ENCODE measurements at places on chromosomes 3 and 15.

DNA sequence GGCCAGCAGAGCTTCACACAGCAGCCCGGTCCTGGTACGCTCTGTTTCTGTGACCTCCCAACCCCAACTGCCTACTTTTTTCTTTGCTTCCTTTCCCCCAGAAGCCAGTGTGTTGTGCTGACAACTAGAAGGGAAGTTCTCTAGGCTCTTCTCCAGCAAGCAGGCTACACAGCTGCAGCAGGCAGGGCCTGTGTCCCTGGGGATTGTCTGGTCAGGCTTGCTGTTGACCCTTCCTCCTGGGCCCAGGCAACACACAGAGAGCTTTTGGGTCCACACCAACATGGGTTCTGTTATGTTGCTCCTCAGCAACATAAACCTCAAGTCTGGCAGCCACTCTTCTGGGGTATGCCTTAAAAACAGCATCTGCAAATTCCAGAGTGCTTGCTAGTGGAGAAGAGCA, 36.2 kb upstream of the TSPAN3 start:
- DNase-seq = peak; percentile 91

- no peak for DNase-seq
Measured at GRCh38 chr3:148106062-148106461, 591.6 kb upstream of the AGTR1 start.

DNA sequence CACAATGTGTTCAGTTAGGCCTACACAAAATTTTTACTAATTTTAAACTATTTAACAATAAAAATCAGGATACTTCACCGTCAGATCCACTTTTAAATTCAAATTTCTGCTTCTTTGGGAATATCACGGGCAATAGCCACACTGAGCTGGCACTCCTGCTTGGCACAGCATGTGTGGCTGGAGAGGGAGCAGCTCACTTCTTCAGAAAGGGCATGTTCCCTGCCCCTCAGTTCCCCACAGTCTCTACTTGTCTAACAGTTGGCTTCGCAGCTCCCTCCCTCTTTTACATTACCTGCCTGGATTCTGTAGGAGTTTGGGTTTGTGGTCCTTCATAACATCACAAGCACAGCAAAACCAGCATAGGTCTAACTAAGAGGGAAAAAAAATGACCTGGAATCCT, 76.0 kb upstream of the TRIM42 start:
- no peak for DNase-seq

GRCh38 chr3:11213810-11214450, 58.3 kb upstream of the ATG7 start:
- no peak for DNase-seq

- no peak for DNase-seq
Measured at GRCh38 chr15:68678746-68679145, 100.0 kb downstream of the CORO2B start.

DNA sequence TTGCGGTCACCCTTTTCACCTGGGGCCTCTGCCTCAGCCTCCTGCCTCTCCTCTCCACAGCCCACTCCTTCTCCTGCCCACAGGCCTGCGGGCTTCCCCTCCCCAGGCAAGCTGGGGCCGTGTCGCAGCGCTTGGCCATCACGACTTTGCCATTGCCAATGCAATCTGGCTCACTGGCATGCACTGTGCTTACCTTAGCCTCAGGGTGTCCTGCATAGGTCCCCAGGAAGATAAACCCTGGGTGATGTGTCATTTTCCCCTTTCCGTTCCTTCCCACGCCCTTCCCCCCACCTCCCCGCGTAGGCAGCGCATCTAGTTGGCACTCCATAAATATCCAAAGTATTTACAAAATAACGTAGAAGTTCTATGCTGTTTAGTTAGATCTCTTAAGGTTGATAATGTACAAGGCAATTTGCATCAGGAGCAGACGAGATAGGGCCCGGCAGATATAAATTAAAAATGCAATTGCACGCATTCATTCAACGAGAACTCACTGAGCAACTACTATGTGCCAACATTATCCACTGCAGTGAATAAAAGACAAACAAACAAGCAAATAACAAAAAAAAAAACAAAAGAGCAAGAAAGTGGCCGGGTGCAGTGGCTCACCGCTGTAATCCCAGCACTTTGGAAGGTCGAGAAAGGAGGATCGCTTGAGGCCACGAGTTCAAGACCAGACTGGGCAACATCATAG, 973 bp upstream of the COPG1 start:
- DNase-seq = no peak

- DNase-seq = no peak
Measured at GRCh38 chr15:27094235-27094634, 123.3 kb downstream of the GABRG3 start.

DNA sequence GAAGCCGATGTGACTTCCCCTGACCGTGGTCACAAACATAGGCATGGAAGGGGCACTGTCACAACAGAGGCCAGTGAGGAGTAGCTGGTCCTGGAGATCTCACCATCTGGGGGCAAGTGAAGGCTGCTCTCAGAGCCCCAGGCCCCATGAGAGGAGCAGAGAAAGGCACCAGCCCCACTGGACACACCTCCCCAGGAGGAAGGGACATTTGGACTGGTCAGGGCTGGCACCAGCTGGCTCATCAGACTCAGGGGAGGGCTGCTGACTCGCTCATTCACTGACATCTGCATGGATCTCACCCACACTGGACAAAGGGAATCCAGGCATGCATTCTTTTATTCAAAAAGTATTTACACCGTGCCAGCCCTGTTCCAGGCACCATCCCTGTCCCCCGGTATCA, 26.8 kb downstream of the ESYT3 start:
- DNase-seq = peak; percentile 48

- DNase-seq = no peak
Measured at GRCh38 chr3:60094392-60094947, 1044.6 kb upstream of the CFAP20DC start.

DNA sequence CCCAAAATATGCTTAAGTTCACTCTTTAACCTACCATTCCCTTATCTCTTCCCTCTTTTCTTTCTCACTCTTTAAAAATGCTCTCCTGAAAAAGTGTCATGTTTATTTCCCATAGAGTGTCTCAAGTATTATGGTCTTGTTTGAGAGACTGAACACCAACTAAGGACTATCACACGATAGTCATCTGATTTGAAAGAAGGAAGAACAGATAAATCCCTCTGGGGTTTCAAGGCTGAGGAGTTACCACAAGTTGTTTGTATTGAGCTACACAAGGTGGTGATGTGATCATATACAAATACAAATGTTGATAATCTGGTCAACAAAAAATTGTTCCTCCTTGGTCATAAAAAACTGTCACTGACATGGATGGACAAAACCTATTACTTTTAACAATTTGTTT, 13.8 kb downstream of the MEIS2 start:
- DNase-seq = no peak
